ENCODE measurements at places on chromosomes 16 and 17.
A peak's percentile ranks its signal among the peaks of the same experiment; 100 is the strongest.

DNA sequence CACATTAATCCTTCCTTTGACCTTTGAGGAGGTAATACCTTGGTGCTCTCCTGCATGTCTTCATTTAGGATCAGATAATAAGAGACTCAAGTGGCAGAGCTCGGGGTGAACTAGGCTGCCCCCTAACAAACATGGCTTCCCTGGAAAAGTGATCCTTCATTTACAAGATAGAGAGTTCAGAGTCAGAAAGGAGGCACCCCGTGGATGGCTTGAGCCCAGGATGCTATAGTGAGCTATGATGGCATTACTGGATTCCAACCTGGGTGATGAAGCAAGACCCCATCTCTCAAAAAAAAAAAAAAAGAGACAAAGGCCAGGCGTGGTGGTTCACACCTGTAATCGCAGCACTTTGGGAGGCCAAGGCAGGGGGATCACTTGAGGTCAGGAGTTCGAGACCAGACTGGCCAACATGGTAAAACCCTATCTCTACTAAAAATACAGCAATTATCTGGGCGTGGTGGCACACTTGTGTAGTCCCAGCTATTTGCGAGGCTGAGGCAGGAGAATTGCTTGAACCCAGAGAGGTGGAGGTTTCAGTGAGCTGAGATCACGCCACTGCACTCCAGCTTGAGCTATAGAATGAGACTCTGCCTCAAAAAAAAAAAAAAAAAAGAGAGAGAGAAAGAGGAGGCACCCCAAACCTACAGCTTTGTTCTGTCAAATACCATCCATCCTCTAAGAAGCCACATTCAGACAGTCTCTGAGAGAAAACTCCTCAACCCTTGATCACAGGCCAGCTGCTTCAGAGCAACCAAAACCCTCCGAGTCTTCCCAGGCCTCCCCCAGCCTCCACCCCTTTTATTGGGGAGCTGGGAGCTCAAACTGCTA, 7.4 kb downstream of the FAM117A start:
- no peak for DNase-seq

GRCh38 chr17:11840831-11841230, 156.4 kb downstream of the ZNF18 start:
- DNase-seq, result no peak

- no peak for DNase-seq
Measured at GRCh38 chr17:34443619-34444469, 80.8 kb upstream of the CCL1 start.

GRCh38 chr16:81797443-81797842, 18.4 kb downstream of the PLCG2 start:
- no peak for DNase-seq

DNA sequence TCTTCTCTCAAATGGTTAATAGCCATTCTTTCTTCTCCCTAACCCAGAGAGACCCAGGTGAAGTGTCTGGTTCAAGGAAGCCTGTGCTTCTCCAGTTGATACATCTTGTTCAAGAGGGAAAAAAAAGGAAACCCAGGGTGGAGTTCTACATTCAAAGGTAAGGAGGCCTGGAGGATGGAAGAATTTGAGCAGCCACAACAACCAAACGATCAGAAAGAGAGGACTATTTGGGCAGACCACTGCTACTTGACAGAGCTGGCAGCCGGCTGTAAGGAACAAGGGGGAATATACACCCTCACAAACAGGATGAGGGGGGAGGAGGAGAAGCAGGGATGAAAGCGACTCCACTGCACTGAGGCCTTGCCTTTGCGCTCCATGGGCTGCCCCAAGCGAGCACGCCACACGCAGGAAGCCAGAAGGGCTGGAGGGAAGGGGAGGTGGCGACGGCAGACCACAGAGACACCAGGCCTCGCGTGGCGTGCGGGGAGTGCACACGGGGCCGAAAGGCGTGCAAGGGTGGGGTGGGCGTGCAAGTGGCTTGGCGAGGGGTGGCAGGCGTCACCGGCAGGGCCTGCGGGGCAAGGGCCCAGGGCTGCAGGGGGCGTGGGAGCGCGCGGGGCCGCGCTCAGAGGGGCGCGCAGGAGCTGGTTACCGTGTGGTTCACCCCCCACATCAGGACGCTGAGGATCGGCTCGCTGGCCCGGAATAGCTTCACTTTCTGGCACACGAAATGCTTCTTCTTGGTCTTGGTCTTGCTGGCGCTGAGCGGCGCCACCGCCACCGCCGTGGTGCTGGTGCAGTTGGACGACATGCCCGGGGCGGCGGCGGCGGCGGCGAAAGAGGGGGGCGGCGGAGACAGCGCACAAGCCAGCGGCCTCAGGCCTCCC, 499 bp downstream of the PIP4K2B start:
- peak; percentile 7 for DNase-seq

DNA sequence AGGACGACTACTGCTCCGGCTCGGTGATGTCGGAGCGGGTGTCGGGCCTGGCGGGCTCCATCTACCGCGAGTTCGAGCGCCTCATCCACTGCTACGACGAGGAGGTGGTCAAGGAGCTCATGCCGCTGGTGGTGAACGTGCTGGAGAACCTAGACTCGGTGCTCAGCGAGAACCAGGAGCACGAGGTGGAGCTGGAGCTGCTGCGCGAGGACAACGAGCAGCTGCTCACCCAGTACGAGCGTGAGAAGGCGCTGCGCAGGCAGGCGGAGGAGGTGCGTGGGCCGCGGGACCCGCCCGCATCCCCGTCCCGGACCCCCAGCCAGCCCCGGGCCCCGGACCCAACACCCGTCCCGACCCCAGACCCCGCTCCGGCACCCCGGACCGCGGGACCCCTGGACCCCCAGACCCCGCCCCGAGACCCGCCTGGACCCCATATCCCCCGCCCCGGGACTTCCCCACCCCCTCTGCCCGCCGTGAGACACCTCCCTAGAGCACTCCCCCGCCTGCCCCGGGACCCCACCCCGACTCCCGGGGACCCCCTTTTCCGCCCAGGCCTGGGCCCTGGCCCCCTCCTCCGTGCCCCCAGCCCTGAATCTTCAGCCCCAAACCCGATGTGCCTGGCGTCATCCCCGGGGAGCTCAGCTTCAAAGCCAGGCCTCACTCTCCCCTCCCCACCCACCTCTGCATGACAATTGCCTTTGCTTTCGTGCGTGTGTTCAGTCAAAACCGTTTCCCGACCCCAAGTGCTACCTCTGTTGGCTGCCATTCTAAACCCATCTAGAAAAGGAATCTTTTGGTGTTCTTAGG, 594 bp downstream of the MAPK8IP3 start:
- no peak for DNase-seq

GRCh38 chr16:68636818-68637217, 8.3 kb upstream of the CDH3 start:
- peak; percentile 19 for DNase-seq

GRCh38 chr16:12675852-12676251, 127.8 kb downstream of the CPPED1 start:
- no peak for DNase-seq

DNA sequence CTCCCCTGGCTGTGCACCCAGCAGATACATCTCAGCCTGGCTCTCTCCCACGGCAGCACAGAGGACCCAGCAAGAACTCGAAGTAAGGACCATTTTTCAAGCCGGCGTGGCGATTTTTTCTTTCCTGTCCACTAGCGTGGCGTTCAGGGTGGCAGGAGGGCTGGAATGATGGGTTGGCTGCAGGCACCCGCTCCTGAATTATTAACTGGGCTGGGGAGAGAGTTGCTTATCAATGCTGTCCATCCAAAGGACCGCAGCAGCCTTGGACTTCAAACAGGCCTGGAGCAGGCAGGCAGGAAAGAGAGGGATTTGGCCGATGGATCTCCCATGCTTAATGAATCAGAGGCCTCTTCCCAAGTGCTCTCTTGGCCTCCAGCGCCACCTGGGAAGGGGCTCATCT, 7.0 kb downstream of the C16orf82 start:
- no peak for DNase-seq

- DNase-seq, result no peak
Measured at GRCh38 chr16:88790312-88791211, 5.5 kb upstream of the PIEZO1 start.

- no peak for DNase-seq
Measured at GRCh38 chr17:75128694-75129505, 2.6 kb downstream of the NT5C start.

GRCh38 chr16:27374221-27374803, 27.7 kb upstream of the IL21R start:
- no peak for DNase-seq

DNA sequence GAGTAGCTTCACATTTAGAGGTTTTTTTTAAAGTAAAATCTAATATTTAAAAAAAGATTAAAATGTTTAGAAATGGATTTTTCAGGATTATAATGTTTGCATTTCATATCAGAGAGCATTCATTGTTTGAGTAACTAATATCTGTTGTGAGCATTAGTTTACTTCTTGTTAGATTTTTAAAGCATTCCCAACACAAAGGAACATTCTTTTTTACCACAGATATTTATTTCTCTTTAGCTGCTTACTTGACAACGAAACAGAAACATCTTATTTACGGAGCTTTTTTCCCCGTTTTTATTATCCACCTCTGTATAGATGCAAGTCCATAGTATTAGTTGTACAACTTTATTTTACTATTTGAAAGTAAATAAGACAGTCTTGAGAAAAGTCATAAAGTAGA, 53.0 kb downstream of the NFAT5 start:
- no peak for DNase-seq

GRCh38 chr17:83028851-83029250, 50.6 kb upstream of the METRNL start:
- no peak for DNase-seq

GRCh38 chr16:78955206-78955605, 645.3 kb downstream of the MAF start:
- no peak for DNase-seq

DNA sequence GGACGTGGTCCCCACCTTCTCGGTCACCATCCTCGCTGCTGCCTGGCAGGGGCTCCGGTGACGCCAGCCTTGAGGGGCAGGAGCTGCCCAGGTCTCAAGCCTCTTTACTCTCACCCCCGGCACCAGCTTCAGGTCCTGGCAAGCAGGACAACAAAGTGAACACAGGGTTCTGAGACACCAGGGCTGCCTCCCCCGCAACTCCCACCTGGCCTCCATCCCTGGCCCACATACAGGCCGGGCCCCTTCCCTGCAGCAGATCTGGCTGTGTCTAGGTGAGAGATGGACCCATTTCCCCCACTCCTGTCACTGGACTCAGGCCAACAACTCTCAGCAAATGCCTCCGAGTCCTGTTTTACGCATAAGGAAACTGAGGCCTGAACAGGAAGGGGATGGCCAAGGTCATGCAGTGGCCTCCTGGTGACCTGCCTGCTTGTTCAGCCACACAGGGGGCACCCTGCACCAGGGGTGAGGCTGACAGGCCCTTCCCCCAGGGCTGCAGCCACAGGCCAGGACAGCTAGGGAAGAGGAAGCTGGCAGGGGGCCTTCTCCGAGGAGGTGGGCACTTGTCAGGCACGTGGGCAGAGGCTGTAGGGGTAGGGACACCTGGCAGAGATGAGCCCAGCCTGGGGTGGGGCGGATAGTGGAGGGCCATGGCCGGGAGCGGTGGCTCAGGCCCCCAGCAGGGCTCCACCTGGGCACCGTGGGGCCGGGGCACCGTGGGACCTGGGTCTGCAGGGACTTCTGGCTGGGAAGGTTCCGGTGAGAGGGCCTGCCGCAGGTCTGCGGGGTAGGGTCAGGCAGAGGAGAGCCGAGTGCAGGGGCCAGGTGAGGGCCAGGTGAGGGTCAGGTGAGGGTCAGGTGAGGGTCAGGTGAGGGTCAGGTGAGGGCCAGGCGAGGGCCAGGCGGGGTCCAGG, 46.7 kb upstream of the PVALEF start:
- DNase-seq, result no peak

- no peak for DNase-seq
Measured at GRCh38 chr17:10793816-10794215, 10.1 kb downstream of the TMEM238L start.

- no peak for DNase-seq
Measured at GRCh38 chr16:303760-304505, 21.0 kb downstream of the PDIA2 start.

- no peak for DNase-seq
Measured at GRCh38 chr17:13509527-13509926, 92.2 kb downstream of the HS3ST3A1 start.

GRCh38 chr17:43040655-43041054, 15.6 kb downstream of the RND2 start:
- no peak for DNase-seq

GRCh38 chr16:50152807-50153595, at the start of gene TENT4B:
Gene TENT4B (plus strand): TSS chr16:50153306. CDS start chr16:50153622, 316 bp downstream.
- peak; percentile 86 for DNase-seq

GRCh38 chr16:73878611-73879010, 418.0 kb upstream of the PSMD7 start:
- DNase-seq, result peak; percentile 54

- DNase-seq, result no peak
Measured at GRCh38 chr16:79795556-79795955, 195.0 kb upstream of the MAF start.

All from LoVo (cell line).